NCI-H510A (cell line): ENCODE measurements at places on chromosomes 11 and 22.
A peak's percentile ranks its signal among the peaks of the same experiment; 100 is the strongest.

GRCh38 chr11:18485913-18486528, 30.4 kb downstream of the LDHAL6A start:
- DNase-seq = no peak

- DNase-seq = peak; percentile 60
These were observed 19.5 kb downstream of the TXN2 start for GRCh38 chr22:36461665-36462649.

DNA sequence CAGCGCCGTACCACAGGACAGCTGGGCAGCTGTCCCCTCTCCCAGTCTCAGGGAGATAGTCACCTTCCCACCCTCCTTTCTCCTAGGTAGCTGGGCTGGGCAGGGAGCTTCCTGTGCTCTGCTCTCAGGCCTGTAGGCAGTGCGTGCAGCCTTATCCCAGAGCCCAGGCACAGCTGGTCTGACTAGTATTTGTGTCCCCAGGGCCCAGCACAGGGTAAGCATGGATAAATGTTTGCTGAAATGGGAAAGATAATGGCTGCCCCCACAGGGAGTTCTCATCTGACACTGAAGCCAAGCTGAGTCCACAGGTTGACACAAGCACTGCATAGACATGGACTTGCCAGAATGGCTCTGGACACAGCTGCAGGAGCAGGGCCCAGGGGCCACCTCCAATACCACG, 9.8 kb downstream of the SLC15A3 start:
- DNase-seq = no peak

DNA sequence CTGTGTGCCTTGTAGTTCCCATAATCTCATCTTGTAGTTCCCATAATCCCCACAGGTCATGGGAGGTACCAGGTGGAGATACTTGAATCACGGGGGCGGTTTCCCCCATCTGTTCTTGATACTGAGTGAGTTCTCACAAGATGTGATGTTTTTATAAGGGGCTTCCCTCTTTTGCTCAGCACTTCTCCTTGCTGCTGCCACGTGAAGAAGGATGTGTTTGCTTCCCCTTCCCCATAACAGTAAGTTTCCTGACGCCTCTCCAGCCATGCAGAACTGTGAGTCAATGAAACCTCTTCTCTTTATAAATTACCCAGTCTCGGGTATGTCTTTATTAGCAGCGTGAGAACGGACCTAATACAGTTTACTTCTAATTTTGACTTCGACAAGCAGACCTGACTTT, 14.0 kb upstream of the SMIM38 start:
- no peak for DNase-seq

- DNase-seq = no peak
These were observed 644.4 kb downstream of the TBC1D22A start for GRCh38 chr22:47406896-47407295.

DNA sequence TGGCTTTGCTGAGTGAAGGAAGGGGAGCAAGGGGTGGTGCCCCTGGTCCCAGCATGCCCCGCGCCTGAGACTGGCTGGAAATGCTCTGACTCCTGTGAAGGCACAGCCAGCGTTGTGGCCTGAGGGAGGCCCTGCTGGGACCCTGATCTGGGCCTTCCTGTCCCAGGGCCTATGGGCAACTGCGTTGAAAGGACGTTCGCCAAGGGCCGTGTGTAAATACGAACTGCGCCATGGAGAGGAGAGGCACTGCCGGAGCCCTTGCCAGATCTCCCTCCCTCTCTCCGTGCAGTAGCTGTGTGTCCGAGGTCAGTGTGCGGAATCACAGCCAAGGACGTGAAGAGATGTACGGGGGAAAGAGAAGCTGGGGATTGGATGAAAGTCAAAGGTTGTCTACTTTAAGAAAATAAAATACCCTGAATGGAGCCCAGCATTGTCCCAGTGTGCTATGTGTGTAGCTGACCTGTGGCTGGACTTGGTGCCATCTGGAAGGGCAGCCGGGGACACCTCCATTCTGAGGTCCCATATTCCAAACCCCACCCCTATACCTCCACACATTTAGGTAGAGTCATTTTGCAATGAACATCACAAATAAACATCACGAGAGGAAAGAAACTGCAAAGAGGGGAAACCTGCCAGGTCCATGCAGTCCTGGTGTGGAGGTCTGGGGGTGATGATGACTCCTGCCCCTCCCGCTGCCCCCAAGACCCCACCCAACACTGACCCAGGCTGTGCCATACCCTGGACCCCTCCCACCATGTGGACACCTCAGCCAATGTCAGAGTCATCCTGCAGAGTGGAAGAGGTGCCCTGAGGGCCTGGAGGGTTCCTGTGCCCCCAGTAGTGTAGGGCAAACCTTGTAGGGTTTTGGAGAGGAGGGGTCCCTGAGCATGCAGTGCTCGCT, 16.9 kb downstream of the RSPH14 start:
- no peak for DNase-seq

DNA sequence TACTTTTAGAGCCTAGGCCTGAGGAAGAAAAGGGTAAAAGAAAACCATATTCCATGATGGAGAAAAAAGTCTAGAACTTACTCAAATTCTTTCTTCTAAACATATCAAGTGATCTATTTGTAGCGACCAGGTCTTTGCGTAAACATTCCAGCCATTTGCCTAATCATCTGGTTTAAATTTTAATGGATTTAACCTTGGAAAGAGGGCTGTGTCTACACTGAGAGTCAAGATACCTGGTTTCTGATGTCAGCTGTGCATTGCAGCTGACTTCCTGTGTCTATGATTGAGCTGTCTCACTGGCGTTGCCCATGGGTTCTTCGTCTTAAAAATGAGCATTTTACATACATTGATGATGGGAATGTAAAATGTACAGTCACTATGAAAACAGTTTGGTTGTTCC, 10.0 kb upstream of the TMEM123 start:
- no peak for DNase-seq

DNA sequence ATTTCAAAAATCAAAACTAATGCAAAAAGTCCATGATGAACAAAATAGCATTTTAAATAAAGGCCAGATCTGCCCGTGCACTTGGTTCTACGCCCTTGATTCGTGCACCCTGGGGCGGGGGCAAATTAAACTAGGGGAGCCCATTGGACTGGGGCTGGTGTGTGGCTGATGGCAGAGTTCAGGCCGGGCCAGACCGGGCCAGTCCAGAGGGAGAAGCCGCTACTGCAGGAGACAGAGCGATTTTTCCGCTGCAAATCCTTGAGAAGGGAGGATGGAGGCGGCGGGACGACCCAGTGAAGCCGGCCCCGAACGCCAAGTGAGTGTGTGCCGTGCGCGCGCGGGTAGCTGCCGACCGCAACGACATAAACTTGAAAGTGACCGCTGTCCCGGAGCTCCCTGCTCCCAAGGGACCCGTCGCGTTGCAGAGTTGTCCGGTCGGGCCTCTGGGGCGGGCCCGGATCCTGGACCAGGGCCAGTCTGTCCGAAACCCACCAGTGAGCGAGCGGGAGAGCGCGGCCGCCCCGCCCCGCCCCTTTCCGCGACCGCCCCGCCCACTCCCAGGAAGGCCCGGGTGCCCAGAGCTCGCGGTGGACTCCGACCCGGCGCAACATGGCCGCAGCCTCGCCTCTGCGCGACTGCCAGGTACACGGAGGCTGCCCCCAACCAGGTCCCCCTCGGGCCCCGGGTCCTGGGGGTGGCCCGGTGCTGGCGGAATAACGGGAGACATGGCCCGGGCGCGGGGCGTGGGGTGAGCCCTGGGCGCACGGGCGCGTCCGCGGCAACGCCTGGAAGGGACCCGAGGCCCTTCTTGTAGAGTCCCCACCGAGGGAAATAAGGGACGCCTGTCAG, at the start of gene TTC38:
TTC38 (plus strand) TSS at position 578 of the 849 bp plus-strand sequence; CDS start at position 610, 32 bp downstream.
- DNase-seq = no peak

DNA sequence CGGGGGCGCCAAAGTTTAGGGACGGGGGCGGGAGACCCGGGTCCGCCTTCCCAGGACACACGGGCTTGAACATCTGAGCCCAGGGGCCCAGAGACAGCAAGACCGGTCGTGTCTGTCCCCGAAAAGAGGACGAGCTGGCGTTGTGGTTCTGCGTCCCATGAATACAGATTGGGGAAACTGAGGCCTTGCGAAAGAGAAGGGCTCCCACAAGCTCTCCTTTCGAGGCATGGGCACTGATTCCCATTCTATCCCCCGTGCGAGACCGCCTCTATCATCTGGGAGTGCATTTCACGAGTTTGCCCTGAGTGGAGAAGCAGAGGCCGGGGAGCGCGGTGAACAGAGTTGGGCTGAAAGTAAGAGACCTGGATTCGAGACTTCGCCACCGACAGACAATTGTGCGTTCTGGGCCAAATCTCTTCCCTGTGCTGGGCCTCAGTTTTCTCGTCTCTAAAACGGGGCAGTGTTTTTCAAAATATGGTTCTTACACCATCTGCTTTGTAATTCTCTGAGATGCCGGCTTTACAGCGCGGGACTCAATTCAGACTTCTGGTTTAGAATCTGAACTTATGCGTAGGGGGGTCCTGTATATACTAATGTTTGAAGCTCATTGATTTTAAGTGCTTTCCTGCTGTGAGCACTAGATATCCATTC, 471 bp downstream of the RNF185 start:
- no peak for DNase-seq

GRCh38 chr22:19080853-19081252, 41.4 kb downstream of the DGCR2 start:
- DNase-seq = no peak

DNA sequence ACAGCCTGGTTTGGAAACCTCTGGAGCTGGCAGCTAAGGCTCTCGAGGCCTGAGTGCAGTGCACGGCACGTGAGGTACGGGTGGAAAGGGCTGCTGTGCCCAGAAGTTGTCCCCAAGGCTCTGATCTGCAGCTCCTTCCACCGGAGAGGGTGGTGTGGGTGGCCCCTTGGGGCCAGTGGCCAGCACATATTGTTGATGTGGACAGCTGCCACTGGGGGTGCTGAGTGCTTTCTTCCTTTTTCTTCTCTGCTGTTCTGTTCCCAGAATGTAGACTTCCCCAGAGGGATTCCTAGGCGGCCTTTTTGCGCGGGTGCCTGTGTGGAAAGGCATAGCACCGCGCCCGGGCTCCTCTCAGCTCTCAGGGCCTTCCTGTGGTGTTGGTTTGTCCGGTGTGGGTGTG, 1476.5 kb downstream of the TBC1D22A start:
- no peak for DNase-seq

DNA sequence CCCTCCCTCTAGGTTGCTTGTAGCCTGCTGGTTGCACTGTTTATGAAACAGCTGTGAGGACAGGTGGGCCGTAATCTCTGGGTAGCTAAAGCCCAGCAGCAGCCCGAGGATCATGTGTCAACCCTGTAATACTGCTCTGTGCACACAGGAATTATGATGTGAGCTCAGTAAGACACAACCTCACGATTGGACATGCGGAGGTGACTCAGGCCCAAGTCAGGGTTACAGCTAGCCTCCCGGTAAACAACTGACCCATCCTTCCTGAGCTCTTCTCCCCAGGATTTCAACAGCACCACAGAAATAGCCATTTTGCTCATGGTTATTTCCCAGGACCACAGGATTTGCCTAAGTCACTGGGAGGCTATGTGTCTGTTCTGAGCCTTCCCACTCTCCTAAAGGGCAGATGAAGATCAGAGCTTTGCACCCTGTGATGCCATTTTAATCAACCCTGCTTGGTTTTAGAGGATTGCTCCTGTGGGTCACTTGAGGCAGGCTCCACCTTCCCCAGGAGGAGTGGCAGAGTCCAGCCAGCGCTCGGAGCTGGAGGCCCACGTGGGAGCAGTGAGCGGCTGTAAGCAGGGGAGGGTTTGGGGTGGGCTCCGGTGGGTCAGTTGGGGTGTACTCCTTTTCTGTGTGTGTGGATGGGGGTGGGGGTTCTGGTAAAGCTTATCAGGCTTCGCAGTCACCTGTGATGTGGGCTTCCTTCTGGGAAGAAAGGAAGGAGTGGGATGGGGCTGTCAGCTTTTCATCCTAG, at the start of gene AMPD3:
AMPD3 (plus strand) TSS at position 387 of the 754 bp plus-strand sequence. CDS start 6,256 bp downstream, outside the sequence.
- peak; percentile 51 for DNase-seq

- no peak for DNase-seq
These were observed 10.1 kb downstream of the PATE2 start for GRCh38 chr11:125768336-125769046.

- DNase-seq = no peak
These were observed 773 bp upstream of the PATL1 start for GRCh38 chr11:59669611-59670009.

DNA sequence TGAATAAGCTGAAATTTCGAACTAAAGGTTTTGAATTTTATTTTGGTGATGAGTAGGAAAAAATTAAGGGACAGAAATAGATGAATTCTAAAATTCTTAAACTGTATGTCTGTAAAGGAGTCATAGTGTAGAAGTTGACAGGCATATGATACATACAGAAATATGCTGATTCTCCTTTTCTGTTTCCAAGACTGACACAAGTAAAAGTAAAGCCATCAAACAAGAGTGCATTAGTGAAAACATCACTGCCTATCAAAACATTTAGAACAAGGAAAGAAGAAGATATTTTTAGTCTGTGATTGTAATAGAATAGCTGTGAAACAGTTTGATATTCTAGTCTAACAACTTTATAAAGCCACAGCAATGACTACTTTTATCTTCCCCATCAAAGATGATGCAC, 1318.0 kb upstream of the TENM4 start:
- no peak for DNase-seq

DNA sequence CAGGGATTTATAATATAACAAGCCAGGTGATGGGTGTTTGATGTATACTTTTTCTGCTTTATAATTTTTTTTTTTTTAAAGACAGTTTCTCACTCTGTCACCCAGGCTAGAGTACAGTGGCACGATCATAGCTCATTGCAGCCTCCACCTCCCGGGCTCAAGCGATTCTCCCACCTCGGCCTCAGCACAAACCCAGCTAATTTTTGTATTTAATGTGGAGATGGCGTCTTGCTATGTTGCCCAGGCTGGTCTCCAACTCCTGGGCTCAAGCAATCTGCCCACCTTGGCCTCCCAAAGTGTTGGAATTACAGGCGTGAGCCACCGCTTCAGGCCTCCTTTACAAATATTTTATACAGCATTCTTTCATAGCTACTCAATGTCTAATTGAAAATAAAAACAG, 48.6 kb downstream of the MORC2 start:
- DNase-seq = no peak

GRCh38 chr11:89119426-89119825, 53.6 kb upstream of the GRM5 start:
- DNase-seq = no peak

DNA sequence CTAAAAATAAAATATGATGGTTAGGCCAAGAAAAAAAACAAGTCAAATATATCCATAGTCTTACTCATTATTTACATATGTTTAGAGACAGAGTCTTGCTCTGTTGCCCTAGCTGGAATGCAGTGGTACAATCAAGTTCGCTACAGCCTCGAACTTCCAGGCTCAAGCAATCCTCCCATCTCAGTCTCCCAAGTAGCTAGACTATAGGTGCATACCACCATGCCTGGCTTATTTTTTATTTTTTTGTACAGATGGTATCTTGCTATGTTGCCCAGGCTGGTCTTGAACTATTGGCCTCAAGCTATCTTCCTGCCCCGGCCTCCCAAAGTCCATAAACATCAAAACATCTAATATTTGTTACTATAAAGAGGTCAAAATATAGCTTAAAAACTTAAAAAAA, 36.1 kb downstream of the C2CD3 start:
- DNase-seq = no peak

- no peak for DNase-seq
These were observed 65.5 kb downstream of the GRIK4 start for GRCh38 chr11:120577041-120577440.

- DNase-seq = no peak
These were observed 122.0 kb upstream of the ZC3H12C start for GRCh38 chr11:109971184-109971523.
